RPMI7951 (cell line): ENCODE measurements at places on chromosomes 7 and 10. TPM values are rescaled to one million over a fixed set of nuclear protein-coding genes. Genes with fewer than 3 reads are reported as not detected.
A peak's percentile ranks its signal among the peaks of the same experiment; 100 is the strongest.

- no peak for DNase-seq
These were observed 31.7 kb upstream of the ELMO1 start for GRCh38 chr7:37480041-37481031.

DNA sequence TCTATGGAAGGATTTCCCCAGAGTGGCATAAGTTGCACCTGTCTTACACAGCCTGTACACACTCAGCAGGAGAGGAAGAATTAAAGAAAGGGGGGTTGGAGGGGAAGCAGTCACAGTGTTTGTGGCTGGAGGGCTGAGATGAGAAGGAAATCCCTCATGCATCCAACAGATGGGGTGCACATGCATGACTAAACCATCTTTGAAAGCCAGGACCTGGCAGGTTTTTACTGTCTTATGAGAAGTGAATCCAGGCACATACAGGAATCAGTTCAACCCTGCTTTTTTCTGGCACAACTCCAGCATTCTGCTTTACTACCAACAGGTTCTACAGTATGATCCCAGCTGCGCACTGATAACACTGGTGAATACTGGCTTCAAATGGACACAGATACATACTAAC lies 107.7 kb downstream of the CACNA2D1 start:
- peak; percentile 26 for DNase-seq

TEX36 gene
- not detected in 2 replicates for total RNA-seq

GRCh38 chr10:31867646-31868045 lies 61.0 kb downstream of the ARHGAP12 start:
- DNase-seq = no peak

- no peak for DNase-seq
These were observed 143.4 kb upstream of the ITGB1 start for GRCh38 chr10:33101392-33101787.

CCDC3 gene
- total RNA-seq = 0.29 TPM in 1 of 2 replicates, not detected in the other

DNA sequence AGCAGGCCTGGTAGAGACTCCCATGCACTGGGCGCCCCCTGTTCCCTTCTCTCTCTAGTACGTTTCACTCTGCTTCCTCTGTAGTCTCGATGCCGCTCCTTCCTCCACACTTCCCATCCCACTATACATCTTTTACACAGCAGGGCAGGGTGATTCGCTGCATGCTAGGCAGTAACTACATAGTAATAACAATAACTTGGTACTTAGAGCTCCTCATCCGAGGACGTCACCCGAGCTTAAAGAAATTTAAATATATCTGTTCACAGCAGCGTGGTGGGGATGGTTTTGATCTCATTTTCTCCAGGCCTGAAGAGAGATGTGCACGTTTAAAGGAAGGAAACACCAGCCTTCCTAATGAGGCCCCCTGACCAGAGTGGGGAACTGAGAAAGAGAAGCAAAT lies 276.9 kb downstream of the SKAP2 start:
- no peak for DNase-seq

DNA sequence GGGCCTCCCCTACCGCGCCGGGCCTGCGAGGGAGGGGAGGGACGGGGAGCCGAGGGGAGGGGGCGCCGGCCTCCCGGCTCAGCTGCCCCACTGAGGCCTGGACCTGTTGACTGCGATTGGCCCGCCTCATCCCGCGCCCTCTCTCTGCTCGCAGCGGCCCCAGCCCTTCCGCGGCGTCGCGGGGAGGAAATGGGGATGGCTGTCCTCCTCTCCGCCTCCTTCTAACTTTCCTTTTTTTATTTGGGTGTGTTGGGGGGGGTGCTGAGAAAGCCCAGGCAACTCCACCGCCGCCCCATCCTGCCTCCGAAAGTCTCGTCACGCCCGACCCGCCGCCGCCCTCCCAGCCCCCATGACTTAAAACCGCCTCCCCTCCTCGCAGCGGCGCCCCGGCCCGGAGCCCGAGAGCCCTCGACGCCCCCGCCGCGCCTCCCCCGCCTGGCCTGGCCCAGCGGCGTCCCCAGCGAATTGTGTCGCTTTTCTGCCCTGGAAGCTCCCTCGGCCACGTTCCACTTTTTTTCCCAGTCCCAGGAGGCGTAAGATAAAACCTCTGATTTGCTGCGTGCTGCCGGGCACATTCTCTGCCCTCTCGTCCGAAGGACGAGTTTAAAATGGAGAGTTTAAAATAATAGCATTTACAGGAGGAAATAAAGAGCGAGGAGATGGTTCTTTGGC lies 842 bp upstream of the SKIDA1 start:
- DNase-seq = peak; percentile 88

NUPR2 gene
- not detected in 2 replicates for total RNA-seq

- peak; percentile 76 for DNase-seq
These were observed at the start of gene GTF2IRD1 for GRCh38 chr7:74453322-74454011. Gene GTF2IRD1, plus strand, starts transcription at chr7:74453906. Its CDS starts 54,175 bp downstream, at chr7:74508081.

TMEM213 gene
- total RNA-seq = not detected in 2 replicates

GRCh38 chr10:132511121-132512051 lies 26.2 kb upstream of the INPP5A start:
- no peak for DNase-seq

DNA sequence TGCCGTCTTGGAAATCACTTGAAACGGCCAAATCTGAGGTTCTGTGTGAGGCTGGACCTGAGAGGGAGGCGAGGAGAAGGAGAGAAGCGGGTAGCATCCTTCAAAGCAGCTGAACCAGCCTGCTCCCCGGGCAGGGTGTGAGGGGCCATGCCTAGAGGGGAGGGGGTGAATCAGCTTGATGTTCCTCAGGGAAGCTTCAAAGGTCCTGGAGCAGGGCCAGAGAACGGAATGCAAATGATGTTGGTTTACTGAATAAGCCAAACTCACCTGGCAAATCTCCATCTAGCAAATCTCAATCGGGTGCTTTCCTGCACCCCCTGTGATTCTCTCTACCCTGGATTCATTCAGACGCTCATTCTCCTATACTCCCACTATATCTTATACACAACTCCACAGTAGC lies 226.9 kb downstream of the WDR11 start:
- DNase-seq = no peak

DNA sequence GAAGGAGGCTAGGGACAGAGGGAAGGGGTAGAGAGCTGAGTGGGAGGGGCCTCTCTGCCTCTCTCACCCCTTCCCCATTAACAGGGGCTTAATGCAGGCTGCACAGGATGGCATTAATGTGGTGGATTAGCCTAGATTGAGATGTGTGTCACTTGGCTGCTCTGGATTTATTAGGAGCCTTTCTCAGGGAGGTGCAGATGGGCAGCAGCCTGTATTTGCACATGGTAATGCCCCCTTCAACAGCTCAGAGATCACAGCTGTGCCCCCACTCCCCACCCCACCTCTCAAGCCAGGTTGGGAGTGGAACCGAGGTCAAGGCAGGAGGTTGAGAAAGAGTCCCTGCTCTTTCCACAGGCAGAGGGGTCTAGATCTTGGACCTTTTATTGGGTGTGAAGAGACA lies 7.3 kb downstream of the PITX3 start:
- no peak for DNase-seq

STMP1 gene
- total RNA-seq = 23.2 and 27.4 TPM in 2 replicates

C10orf90 gene
- total RNA-seq = 0.88 and 2.5 TPM in 2 replicates

GRCh38 chr10:3418041-3418754 lies 245.6 kb upstream of the PITRM1 start:
- DNase-seq = no peak

- DNase-seq = peak; percentile 69
These were observed 138.4 kb downstream of the SDK1 start for GRCh38 chr7:3439333-3440030.

- peak; percentile 96 for DNase-seq
These were observed 97.6 kb downstream of the PRPF18 start for GRCh38 chr10:13684252-13684791.

DNA sequence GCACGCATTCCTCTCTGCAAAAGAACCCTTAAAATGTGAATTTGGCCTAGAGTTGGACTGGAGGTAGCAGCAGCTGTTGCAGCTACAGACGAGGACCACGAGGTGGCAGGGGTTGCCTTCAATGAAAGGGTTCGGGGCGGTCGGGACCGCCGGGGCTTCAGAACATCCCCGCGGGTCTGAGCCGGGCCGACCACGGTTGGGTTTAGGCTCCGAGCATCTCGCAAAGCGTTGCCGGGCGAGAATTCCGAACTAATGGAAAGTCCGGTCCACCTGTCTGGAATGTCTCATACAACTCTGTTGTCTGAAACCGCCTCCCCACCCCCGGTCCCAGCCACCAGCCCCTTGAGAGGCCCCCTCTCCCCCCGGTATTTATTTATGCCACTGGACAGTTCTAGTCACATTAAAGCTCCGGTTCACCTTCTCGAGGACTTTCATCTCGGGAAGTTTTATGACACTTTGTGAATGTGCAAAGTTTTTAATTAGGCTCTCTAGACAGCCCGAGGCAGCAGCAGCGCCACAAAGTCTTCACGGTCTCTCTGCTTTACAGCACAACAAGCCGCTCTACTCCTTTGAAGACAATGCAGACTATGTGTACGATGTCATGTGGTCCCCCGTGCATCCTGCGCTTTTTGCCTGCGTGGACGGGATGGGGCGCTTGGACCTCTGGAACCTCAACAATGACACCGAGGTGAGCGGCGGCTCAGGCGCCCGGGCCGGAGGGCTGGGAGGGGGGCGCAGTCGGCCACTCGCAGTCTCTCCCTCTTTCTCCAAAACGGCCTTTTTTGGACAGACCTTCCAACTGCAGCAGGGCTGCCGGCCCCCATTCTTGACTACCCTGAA lies 246.2 kb downstream of the SLC25A13 start:
- DNase-seq = peak; percentile 56

NKX1-2 gene
- total RNA-seq = not detected in 2 replicates

COL28A1 gene
- total RNA-seq = under 0.01 TPM in 1 of 2 replicates, not detected in the other

EDRF1 gene
- total RNA-seq = 15.9 and 17.9 TPM in 2 replicates

- DNase-seq = no peak
These were observed 48.4 kb upstream of the CCDC3 start for GRCh38 chr10:13049774-13050420.

- no peak for DNase-seq
These were observed 89.3 kb downstream of the FANK1 start for GRCh38 chr10:125985557-125986240.

GRCh38 chr7:71659622-71660021 lies 527.7 kb downstream of the GALNT17 start:
- DNase-seq = no peak

DNA sequence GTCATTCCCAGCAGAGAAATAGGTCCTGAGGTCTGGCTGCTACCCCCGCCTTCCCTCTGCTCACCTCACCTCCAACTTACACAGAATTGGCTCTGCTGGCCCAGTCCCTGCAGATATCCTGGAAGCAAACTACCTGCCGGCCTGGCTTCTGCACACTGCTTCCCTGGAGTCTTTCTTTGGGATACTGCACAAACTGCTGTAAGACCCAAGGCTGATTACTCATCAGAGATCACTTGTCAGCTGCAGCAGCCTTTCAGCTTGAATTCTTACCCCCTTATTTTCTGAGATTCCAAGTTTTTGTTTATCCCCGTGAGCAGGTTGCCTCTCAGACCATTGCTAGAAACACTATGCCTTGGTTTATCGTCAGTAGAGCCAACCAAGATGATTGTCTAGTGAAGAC lies 426.4 kb downstream of the PHTF2 start:
- DNase-seq = no peak

OPN4 gene
- not detected in 2 replicates for total RNA-seq

GRCh38 chr7:30897770-30898169 lies 13.9 kb upstream of the AQP1 start:
- no peak for DNase-seq

DNA sequence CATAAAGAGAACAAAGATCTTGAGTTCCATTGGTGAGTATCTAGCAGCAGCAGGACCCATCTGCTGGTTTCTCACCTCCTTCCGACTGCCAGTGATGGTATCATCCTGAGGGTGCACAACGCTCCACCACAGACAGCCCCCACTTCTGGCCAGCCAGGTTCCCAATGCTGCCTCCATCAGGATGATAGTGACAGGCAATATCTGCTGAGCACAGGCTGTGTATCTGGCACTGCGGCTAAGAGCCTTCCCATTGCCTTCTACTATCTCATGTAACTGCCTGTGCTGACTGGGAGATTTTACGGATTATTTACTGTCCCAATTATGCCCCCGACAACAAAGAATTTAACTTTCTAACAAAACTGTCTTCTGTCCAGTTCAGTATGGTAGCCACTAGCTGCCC lies 352.4 kb upstream of the AOAH start:
- no peak for DNase-seq

DNA sequence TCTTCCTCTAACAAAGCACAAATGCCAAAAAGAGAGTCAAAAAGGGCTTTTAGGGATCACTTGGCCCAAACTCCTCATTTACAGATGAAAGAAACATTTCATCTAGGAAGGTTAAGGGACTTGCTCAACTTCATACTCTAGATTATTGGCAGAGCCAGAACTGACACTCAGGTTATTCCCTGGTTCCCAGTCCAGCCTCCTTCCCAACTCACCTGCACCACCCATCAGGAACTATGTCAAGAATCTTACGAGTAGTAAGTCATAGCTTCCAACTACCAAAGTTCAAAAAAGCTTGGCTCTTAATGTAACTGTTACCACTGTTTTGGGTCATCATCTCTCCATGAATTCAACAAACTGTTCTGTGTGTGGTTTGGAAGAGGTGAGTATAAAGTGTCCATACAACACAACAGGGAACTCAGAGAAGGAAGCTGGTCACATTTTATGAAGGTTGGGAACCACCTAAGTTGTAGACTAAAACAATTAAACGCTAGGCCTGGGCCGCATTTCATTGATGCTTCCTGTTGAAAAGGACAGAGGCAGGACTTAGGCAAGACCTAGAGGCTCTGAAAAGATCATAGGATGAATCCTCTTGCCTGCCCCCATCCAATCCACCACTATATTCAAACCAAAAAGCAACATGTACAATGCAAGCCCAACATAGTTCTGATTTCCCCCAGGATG lies 9.1 kb downstream of the PIK3AP1 start:
- DNase-seq = no peak
